ENCODE measurements at places on chromosomes 1 and 21.

DNA sequence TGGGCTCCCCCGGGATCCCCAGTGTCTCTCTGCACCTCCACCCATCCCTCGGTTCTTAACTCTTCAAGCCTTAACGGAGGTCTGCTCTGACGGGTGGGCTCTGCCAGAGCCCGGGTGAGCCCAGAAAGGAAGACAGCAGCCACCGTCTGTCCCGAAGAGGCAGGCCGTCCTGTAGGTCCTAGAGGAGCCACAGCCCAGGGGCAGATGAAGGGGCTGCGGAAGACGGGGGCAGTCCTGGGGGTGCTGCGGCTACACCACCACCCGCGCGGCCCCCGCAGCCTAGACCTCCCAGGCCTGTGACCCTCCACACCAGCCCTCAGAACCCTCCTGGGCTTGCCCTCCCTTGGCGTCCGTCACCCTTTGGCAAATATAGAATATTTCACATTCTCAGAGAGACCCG is 71.0 kb downstream of the UMODL1 start:
- DNase-seq = no peak

- no peak for DNase-seq
Measured at GRCh38 chr1:223617323-223618070, 48.0 kb downstream of the CAPN8 start.

DNA sequence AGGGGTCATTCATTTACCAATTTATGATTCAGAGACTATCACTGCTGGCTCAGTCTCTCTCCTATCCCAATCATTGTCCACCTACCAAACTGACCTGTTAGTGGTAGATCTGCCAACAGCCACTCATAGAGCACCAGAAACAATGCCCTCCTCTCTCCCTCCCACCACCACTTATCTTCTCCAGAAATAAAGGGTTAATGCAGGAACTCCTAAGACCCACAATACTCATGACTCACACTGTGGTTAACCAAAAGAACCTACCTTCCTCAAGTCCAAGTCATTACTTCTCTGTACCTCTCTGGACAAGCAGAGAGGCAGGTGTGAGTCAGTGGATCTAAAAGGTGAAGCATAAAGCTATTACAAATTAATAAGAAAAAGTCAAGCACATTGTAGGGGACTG is 40.9 kb upstream of the CAMK1G start:
- DNase-seq = no peak

- no peak for DNase-seq
Measured at GRCh38 chr1:44339731-44340130, 15.3 kb downstream of the ERI3 start.

DNA sequence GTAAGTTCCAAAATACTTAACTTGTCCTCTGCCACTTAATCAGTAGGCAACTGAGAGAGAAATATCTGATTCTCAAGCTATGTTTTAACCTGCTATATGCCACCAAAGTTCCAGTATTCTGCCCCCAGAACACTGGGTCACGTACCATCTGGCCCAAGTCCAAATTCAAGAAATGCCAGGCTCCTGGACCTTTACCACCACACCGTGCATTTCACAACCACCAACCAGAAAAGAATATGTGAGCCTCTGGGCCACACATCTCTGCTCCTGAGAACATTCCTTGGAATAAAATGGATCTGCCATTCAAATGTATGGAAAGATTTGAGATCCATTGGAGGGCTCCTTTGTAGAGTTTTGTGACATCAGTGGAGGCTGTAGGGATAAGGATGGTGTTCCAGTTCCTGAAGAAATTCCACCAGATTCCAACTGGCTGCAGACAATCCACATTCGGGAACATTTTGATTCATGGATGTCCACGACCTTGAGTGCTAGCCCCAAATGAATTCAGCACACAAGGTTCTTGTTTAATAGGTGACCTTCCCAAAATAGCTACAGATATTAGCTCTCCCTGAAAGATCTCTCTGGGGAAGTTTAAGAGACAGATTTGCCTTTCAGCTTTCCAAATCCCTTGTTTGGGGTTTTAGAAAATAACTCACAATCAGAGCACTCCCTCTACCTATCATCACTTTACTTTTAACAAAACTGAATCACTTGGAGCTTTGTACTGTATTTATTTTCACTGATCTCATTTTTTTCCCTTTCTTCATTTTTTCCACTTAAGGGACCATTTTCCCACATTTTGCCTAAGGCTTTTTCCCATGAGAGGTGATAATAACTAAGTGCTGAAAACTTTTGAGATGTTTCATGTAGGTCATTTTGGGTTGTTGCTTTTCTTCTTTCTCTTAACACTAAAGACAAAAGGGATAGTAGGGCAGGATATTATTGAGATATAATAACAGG is 128.4 kb upstream of the ZC3H11B start:
- DNase-seq = no peak

DNA sequence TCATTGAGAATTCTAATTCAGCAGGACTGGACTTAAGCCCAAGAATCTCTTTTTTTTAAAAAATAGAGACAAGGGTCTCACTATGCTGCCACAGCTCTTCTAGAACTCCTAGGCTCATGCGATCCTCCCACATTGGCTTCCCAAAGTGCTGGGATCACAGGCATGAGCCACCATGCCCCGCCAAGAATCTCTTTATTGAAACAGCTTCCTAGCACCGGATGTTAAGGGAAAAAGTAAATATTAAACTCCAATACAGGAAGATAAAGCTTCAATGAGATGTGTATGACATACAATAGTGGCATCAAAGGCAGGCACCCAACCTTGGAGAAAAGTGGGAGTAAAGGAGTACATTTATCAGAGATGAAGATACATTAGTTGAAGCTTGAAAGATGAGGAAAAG is 25.5 kb downstream of the PUM1 start:
- no peak for DNase-seq

- no peak for DNase-seq
Measured at GRCh38 chr1:234262007-234262753, 111.1 kb upstream of the COA6 start.

- DNase-seq = no peak
Measured at GRCh38 chr1:110051262-110051648, 16.8 kb downstream of the STRIP1 start.

DNA sequence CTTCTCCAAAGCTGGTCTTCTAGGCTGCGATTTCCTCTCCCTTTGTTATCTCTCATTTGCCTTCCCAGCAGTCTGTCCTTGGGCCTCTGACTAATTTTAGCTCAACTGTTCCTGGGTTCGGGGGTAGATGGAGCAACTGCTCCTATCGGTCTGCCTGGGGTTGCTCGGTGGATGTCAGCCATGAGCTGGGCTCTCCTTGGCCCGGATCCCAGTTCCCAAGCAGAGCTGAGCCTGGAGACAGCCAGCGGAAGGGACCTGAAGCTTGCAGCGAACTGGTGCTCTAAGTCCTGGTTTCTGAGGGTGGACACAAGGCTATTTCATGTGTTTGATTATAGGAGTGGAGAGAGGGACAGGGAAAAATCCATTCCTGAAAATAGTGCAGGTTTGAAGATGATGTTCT is 423.0 kb downstream of the RPS6KC1 start:
- no peak for DNase-seq

- no peak for DNase-seq
Measured at GRCh38 chr1:205813755-205814058, 709 bp upstream of the SLC41A1 start.

GRCh38 chr1:234398849-234399381 is 25.7 kb downstream of the COA6 start:
- no peak for DNase-seq

- no peak for DNase-seq
Measured at GRCh38 chr1:153774780-153775457, at the start of gene SLC27A3. Gene SLC27A3 (plus strand): TSS chr1:153775407. CDS start chr1:153775498, 91 bp downstream.

- no peak for DNase-seq
Measured at GRCh38 chr1:90349510-90349909, 354.6 kb downstream of the ZNF326 start.

DNA sequence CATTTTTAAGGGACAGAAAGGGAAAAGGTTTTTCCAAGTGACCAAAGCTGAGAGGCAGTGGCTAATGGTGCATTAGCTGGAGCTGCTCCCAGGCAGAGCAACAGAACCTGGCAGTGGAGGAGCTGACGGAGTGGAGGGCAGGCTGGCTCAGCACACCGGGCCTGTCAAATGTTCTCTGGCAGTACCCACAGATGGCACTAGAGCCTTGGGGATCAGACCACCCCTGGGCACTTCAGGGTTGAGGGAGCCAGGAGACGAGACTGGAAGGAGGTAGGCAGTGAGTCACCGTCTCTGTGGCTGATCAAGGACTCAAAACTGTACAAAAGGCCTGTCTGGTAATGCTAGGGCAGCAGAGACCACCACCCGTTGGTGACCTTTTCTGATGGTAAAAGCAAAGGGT is 121.7 kb upstream of the KIAA0040 start:
- no peak for DNase-seq

DNA sequence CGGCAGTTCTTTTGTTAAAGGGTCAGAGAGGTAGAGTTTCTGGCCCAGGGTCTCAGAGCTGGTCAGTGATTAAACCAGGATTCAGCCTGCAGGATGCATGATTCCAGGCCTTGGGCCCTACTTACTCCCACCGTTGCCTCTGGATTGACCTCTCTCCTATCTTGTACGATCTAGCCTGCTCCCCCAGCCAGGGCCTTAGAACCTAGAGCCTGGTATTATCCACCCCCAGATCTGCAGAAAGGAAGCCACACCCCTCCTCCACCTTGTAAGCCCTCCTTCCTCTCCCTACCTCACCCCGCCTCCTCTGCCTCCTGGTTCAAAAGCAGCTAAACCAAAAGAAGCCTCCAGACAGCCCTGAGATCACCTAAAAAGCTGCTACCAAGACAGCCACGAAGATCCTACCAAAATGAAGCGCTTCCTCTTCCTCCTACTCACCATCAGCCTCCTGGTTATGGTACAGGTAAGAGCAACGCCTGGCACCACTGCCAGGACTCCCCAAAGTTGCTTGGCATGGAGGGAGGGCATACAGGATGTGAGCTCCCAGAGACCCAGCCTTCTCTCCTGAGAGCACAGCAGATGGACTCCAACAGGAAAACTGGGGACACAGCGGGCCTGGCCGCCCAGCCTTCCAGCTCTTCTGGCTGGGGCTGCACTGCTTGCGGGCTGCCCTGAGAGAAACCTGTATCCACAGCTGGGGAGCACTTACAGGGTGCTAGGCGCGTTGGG is at the start of gene CD52:
Gene CD52 (plus strand): TSS at position 347 of the 726 bp plus-strand sequence. CDS start 60 bp downstream, at position 407.
- no peak for DNase-seq

DNA sequence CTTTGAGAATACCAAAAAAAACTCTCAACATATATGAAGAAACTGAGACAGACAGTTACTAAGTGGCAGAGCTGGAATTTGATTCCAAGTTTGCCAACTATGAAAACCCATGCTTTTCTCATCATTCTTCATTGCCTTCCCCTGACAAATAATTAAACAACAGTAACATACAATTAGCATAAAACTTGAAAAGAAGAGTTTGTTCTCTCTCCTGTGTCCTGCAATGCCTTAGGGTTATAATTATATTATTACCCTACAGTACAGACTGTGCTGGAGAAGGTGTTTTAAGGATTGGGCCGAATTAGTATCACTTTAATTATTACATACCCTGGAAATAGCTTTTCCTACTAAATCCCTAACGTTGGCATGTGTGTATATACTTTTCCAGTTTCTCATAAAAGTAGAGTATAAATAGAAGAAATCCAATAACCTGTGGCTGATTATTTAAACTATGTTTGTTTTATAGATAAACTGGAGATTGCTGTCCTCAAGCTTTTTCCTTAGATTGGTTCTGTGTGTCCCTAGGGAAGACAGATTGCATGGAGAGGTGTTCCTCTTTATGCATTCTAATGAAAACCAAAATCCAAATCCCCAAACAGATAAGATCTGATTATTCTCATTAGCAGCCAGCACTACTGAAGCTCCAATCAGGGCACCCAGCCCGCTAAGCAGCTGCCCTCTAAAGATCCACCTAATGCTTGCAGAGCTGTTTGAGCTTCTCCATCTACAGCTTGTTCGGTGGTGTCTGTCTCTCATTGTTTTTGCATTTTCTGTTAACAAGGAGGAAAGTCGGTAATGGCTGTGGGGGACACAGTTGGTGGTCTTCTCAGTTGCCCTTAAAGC is 156.3 kb downstream of the TM2D1 start:
- no peak for DNase-seq

GRCh38 chr1:234246638-234247116 is 126.6 kb upstream of the COA6 start:
- DNase-seq = no peak

- no peak for DNase-seq
Measured at GRCh38 chr1:154859151-154859785, 10.8 kb downstream of the KCNN3 start.

DNA sequence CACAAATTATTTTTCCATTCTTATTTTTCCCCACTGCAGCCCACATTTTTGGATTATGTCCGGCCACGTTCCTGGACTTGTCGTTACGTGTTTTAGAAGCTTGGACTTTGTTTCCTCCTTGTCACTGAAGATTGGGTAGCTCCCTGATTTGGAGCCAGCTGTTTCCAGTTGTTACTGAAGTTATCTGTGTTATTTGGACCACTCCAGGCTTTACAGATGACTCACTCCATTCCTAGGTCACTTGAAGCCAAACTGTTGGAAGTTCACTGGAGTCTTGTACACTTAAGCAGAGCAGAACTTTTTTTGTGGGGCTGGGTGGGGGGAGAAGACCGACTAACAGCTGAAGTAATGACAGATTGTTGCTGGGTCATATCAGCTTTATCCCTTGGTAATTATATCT is 12.2 kb upstream of the AXDND1 start:
- DNase-seq = peak; percentile 26

DNA sequence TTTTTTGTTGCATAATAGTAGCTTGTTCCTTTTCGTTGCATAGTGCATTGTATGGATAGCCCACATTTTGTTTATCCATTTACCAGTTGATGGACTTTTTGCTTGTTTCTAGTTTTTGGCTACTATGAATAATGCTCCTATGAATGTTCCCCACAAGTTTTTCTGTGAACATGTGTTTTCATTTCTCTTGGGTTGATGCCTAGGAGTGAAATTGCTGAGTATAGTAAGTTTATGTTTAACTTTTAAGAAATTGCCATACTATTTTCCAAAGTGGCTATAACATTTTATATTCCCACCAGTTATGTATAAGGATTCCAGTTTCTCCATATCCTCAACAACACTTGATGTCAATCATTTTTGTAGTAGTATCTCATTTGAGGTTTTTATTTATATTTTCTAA is 84.8 kb upstream of the CACYBP start:
- DNase-seq = no peak

DNA sequence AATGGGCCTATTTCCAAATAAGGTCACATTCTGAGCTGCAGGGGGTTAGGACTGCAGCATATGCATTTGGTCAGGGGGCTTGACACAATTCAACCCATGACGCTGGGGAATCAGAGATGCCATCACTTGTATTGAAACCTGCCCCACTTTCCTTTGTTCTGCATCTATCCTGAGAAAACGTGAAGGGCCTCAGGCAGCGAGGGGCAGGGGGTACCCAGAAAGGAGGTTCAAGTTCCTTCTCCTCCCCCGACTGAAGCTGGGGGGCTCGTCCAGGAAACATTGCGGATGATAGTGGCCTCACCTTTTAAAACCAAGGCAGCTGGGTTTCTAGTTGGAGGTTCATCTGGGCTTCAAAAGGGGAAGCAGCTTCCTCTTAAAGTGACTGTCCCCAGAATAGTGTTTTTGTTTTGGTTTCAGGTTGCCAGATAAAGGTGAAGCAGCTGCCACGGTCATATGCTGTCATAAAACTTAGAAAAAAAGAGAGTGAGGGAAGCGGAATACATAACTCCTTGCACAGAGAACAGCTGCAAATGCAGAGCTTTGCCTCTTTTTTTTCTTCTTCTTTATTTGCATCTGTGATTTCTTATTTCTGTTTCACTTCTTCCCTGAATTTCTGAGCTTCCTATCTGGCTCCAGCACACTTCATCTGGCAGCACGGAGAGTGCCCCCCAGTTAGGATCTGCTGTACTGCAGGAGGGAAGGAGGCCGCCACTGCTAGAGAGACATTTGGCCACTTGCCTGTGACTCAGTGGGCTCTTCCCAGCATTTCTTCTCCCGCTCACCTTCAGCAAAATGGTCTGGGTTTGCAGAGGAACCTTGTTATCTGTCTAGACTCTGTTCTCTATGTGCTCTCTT is 142.0 kb downstream of the AJAP1 start:
- no peak for DNase-seq
